Foreskin fibroblast (primary cell): ENCODE measurements at places on chromosomes 3 and 15.

- no peak for DNase-seq
Measured at GRCh38 chr3:15535732-15536131, 14.2 kb upstream of the COLQ start.

DNA sequence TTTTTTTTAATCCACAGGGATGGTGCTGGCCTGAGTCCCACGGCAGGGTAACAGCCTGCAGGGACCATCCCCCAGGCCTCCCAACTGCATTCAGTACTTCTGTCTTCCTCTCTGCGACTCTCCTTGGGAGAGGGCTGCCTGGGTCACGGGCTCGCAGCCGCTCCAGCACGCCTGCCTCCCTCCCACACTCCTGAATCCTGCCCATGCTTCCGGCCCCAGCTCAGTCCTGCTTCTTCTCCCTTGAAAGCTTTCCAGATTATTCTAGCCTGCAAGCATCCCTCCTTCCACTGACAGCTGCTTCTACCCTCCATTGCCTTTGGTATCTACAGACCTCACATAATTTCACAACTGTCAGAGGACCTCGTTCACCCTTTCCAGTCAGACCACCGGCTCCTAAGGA is 32.4 kb downstream of the MEGF11 start:
- DNase-seq = no peak

- no peak for DNase-seq
Measured at GRCh38 chr3:46395210-46395661, 11.6 kb downstream of the CCR5AS start.

DNA sequence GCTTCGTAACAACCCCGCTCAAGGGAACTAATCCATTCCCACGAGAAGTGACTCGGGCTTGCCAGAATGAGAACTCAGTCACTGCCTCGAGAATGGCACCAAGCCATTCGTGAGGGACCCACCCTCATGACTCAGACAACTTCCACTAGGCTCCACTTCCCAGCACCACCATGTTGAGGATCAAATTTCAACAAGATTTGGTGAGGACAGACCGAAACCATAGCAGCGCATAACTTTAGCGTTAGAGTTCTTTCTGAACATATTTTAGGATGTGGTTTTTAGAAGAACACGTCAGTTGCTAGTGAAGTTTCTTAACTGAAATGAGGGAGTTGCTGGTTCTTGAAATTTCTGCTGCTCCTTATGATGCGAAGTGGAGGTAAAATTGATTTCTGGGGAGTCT is 13.5 kb downstream of the PTPRG start:
- peak; percentile 94 for DNase-seq

DNA sequence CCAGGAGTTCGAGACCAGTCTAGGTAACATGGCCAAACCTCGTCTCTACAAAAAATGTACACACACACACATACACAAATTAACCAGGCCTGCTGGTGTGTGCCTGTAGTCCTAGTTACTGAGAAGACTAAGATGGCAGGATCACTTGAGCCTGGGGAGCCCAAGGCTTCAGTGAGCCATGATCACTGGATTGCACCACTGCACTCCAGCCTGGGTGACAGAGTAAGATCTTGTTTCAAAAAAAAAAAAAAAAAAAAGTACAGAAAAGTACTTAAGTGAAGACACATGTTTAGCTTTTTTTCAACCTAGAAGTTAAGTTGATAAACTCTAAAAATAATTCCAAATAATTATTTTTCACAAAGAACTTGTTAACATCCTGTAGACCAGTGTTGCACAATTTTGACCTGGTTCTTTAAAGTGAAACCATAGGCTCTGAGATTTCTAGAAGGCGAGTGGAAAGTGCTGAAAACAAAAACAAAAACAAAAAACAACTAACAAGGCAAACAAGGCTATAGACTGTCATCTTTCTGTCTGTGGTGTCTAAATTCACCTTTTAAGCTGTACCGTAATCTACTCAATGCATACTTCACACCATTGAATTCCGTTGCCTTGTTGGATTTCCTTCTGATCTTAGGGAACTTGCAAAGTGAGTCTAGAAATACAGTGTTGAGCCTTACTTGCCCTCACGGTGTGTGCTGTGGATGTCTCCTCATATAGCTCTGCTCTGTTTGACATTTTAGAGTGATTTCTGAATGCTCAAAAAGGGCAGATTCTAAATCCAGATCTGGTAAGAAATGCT is 63.5 kb downstream of the CHST2 start:
- DNase-seq = peak; percentile 45

DNA sequence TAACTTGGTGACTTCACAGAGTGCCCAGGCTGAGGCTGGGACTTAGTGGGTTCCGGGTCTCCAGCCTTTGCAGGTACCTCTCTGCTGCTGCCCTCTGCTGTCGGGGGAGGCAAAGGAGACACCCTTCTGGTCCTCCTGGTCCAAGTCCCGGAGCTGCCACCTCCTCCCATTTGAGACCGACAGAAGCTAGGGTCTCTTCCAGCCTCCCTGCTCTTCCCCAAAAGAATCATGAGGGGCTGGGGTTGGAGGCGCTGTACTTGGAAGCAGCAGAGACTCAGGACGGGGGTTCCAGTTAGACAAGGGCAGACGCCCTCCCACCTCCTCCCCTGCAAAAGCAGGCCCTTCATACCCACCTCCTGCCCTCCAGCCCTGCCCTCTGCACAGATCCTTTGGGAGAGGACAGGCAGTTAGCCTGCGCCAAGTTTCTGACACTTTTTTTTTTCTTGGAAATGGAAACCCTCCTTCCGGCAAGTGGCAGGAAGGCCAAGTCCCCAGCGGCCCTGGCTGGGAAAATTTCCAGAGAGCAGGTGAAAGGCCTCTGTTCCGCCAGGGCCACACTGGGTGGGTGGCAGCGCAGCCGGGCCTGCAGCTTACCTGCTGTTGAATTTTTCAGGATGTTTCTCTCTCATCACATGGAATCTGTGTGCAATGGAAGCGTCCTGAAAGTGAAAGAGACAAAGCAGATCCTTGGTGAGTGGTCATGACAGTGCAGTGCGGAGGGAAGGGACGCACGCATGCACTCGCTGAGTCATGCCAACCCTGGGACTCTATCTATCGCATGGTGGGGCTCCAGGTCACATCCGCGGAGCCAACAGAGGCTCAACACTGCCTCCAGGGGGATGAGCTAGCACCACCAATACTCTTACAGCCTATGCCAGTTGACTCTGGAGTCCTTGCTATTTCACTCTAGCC is 119.9 kb downstream of the DGKG start:
- peak; percentile 43 for DNase-seq
